Osteocyte (in vitro differentiated cells): ENCODE measurements at places on chromosomes 3 and 15. TPM values are rescaled to one million over a fixed set of nuclear protein-coding genes. Genes with fewer than 3 reads are reported as not detected.

DNA sequence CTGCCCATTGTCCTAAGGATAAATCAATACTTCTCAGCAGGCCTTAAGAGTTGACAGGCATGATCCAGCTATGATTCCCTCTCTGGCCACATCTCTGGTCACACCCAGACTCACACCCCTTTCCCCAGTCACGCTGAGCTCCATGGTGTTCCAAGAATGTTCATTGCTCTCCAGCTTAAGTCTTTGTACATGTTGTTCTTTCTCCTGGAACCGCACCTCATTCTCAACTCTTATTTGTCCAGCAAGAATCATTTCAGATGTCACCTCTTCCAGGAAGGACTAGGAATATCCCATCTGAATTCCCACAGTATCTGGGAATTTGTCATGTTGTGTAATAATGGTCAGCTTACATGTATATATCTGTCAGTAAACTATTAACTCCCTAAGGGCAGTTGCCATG, 118.3 kb upstream of the GALNT15 start:
- no peak for DNase-seq

GRCh38 chr3:17672506-17672905, 69.9 kb downstream of the TBC1D5 start:
- DNase-seq: no peak

GRCh38 chr3:40211579-40211978, 97.9 kb upstream of the EIF1B start:
- DNase-seq: no peak

BFSP2 gene
- not detected in 2 replicates for total RNA-seq

GRCh38 chr3:32583708-32584107, 13.1 kb upstream of the DYNC1LI1 start:
- DNase-seq: peak; percentile 90

- DNase-seq: no peak
Measured at GRCh38 chr15:56886363-56886931, 32.0 kb upstream of the TCF12 start.

DNA sequence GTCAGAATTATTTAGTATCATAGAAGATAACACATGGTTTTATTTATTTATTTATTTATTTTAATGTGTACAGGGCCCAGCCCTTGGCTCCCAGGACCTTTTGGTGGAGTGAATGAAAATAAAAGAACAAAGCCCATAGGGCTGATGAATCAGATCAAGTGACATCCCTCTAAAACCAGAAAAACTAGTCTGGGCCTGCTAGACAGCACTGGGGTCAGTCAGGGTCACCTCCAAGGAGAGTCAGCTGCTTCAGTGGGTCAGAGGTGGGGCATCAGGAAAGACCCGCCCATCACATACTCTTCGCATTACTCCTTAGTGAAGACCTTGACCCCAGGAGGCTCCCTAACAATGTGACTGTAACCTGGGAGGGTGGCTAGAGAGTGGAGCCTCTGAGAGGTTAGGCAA, 12.8 kb downstream of the PPCDC start:
- DNase-seq: no peak

DNA sequence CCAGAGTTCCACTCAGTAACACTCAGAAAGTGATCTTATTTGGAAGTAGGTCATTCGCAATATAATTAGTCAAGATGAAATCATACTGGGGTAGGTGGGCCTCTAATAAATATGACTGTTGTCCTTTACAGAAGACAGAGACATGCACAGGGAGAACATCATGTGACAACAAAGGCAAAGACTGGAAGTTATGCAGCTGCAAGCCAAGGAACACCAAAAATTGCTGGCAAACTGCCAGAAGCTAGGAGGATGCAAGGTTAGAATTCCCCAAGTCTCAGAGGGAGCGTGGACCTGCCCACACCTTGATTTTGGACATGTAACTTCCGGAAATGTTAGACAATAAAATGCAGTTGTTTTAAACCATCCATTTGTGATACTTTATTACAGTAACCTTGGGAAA, 471.5 kb upstream of the AGTR1 start:
- no peak for DNase-seq

GRCh38 chr3:53489386-53489785, 5.0 kb upstream of the CACNA1D start:
- DNase-seq: no peak

GRCh38 chr3:10025205-10026083, 793 bp upstream of the FANCD2 start:
- peak; percentile 5 for DNase-seq

BRPF1 gene
- total RNA-seq: 18.3 and 23.0 TPM in 2 replicates

DNA sequence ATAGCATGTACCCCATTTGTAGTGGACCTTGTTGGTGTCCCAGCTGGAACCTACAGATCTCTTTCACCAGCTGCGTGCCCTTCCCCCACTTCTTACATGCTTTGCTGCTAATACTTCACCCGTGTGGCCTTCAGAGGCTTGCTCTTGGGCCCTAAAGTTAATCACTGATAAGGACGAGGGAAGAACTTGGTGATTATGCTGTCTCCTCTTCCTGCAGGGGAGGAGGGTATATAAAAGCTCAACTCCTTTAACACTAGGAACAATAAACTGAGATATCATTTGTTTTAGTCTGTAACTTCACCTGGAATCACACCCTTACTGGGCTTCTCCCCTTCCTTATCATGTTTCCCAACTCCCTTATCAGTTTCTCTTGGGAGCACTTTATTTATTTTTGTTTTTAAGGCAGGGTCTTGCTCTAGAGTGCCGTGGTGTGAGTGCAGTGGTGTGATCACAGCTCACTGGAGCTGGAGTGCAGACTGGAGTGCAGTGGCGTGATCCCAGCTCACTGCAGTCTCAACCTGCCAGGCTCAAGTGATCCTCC, 43.2 kb upstream of the PIK3R4 start:
- no peak for DNase-seq

PLA2G4E gene
- total RNA-seq: not detected in 2 replicates

GRCh38 chr3:186612721-186613636, at the start of gene AHSG:
Gene AHSG, plus strand, starts transcription at chr3:186613060. Its CDS starts 82 bp downstream, at chr3:186613142.
- DNase-seq: no peak

- DNase-seq: no peak
Measured at GRCh38 chr15:29682781-29683180, 139.5 kb downstream of the TJP1 start.

- DNase-seq: peak; percentile 51
Measured at GRCh38 chr15:60949039-60949977, 279.8 kb downstream of the RORA start.

- DNase-seq: no peak
Measured at GRCh38 chr3:138461896-138462295, 27.5 kb downstream of the ESYT3 start.

CPLX3 gene
- not detected in 2 replicates for total RNA-seq

STAC gene
- not detected in 2 replicates for total RNA-seq

DNA sequence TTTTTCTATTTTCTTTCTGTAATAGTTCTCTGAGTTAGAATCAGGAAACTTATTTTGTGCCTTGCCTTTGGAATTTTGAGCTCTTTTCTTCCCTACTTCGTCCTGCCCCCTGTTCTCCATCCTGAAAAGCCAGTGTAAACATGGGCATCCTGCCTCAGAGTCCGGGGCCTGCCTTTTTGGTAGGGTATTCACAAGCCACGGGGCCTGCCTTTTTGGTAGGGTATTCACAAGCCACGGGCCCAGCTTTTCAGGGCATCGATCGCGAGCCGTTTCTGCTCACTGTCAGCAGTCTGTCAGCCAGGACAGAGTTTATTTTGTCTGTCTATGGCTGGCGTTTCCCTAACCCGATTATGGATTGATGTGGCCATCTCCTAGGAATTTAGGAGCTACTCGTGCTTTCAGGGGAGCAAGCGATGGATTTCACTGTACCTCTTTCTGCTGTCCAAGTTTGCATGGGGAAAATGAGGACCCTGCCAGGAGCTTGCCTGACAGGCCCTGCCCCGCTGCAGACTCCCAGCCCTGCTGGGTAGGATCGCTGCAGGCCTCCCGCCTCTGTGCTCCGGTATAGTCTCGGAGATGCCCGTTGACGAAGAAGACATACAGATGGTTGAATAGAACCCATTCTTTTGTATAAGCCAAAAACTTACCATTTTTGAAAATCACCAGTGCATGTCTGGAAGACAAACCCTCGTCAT, 12.8 kb downstream of the SYNM start:
- no peak for DNase-seq

DNA sequence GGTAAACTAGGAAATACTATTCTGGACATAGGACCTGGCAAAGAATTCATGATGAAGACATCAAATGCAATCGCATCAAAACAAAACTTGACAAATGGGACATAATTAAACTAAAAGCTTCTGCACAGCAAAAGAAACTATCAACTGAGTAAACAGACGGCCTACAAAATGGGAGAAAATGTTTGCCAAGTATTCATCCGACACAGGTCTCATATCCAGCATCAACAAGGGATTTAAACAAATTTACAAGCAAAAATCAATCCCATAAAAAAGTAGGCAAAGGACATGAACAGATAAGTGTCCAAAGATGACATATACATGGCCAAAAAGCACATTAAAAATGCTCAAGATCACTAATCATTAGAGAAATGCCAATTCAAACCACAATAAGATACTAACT, 1088.9 kb downstream of the NAALADL2 start:
- DNase-seq: no peak
